ENCODE measurements at places on chromosomes 1 and 21. TPM values are rescaled to one million over a fixed set of nuclear protein-coding genes. Genes with fewer than 3 reads are reported as not detected.
A peak's percentile ranks its signal among the peaks of the same experiment; 100 is the strongest.

- no peak overlapping the region for H3K27ac ChIP-seq
- no peaks in the 10 kb centered on the region for H3K27me3 ChIP-seq
- no peaks in the 10 kb centered on the region for H3K36me3 ChIP-seq
- DNase-seq, result no peak
- no peak overlapping the region for H3K4me3 ChIP-seq
Observed at GRCh38 chr1:182146286-182146685, 84.8 kb upstream of the ZNF648 start.

DNA sequence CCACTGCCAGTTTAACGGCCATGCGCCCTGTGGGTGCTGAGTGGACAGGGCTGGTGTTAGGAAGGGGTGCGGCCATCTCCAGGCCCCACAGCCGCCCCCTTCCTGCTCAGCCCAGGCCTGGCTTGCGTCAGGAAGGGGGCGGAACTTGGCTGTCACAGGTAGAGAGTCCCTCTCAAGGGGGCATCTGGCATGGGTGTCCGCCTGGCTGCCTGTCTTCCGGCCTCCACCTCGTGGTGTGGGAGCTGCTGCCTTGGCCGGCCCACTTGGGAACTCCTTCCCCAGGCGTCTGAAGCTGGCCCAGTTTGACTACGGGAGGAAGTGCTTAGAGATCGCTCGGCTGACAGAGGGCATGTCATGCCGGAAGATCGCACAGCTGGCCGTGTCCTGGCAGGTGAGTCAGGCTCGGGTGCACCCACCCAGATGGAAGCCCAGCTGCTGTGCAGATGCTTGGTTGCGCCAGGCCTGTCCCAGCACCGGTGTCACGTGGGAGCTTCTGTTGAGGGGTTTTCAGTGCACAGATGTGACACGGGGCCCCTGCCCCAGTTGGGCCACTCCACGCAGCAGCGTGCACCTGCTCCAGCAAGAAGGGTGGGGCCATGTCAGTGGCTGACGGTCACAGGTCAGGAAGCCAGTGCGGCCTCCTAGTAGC lies 9.1 kb upstream of the ATAD3B start:
- no peaks in the 10 kb centered on the region for H3K36me3 ChIP-seq
- no peak overlapping the region for H3K27ac ChIP-seq
- H3K4me3 ChIP-seq, result no peak overlapping the region
- no peak for DNase-seq
- no peaks in the 10 kb centered on the region for H3K4me1 ChIP-seq

DNA sequence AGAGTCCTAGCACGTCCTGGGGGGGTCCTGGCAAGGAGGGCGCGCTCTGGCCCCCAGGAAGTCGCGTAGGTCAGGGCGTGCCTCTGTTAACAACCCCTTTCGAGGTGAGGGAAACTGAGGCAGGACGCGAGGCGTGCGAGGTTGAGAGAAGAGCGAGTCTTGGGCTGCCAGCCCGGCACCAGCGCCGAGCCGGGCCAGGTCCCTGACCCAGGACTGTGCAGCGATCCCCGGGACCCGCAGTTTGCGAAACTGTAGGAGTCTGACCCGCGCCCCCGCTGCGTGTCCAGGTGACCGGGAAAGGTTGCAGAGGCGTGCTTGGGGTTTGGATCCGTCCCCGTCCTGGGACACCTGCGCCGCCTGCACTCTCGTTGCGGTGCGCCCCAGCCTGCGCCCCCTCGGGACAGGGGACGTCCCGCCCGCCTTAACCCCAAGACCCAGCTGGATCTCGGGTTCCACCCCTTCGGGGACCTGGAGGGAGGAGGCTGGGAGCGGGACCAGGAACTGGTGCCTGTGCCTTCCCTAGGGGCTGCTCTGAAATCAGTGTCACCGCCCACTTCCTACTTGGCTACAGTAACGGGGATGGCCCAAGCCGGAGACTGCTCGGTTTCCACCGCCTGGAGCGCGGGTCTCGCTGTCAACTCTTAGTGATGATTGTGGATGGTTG lies 493 bp downstream of the DISC1 start:
- peaks cover 21% of the 10 kb centered on the region for H3K27me3 ChIP-seq
- H3K4me3 ChIP-seq, result peak overlapping the region; percentile 86
- H3K36me3 ChIP-seq, result peaks cover 1% of the 10 kb centered on the region
- H3K27ac ChIP-seq, result peak overlapping the region; percentile 46
- DNase-seq, result peak; percentile 43

OR2T2 gene
- not detected for total RNA-seq

GRCh38 chr1:242710286-242710685 lies 185.8 kb upstream of the PLD5 start:
- no peaks in the 10 kb centered on the region for H3K27me3 ChIP-seq
- no peak overlapping the region for H3K27ac ChIP-seq
- H3K4me3 ChIP-seq, result no peak overlapping the region
- no peaks in the 10 kb centered on the region for H3K4me1 ChIP-seq

GRCh38 chr1:109186733-109187086 lies 27.0 kb upstream of the SARS1 start:
- H3K27me3 ChIP-seq, result no peaks in the 10 kb centered on the region
- no peak overlapping the region for H3K4me3 ChIP-seq
- peaks cover 5% of the 10 kb centered on the region for H3K4me1 ChIP-seq
- H3K36me3 ChIP-seq, result no peaks in the 10 kb centered on the region
- DNase-seq, result no peak
- H3K27ac ChIP-seq, result no peak overlapping the region
